ENCODE measurements at places on chromosomes 7 and 10.
A peak's percentile ranks its signal among the peaks of the same experiment; 100 is the strongest.

DNA sequence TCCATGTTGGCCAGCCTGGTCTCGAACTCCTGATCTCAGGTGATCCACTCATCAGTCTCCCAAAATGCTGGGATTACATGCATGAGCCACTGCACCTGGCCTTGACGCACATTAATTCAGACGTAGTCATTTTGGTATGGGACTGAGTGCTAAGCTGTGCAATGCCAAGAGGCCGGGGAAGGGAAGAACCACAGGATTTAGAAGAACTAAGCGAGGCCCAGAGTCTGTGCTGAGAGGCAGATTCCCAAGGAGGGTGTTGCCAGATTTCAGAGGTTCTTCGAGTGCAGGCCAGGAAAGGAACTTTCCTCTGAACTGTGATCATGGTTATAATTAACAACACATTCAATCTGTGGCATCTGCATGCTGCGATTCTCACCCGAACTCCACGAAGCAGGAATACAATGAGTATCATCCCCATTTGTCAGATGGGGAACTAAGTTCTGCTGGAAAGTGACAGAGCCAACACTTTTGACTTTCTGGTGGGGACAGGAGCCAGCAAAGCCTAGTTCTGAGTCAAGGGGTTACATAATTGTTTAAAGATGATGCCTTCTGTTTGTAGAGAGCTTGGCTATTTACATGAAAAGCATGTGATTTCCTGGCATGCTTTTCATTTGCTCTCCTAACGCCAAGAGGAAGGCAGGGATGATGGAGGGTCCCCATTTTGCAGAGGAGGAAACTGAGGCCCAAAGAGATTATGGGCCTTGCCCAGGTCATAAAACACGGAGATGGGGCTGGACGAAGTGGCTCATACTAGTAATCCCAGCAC lies 6.2 kb upstream of the ZAN start:
- DNase-seq, result no peak

- DNase-seq, result no peak
Observed at GRCh38 chr10:78473006-78473405, 439.3 kb downstream of the RPS24 start.

- DNase-seq, result no peak
Observed at GRCh38 chr10:89894051-89894450, 192.7 kb downstream of the KIF20B start.

- DNase-seq, result peak; percentile 36
Observed at GRCh38 chr7:128209229-128210035, 31.6 kb upstream of the LEP start.

GRCh38 chr10:127346604-127347003 lies 150.2 kb upstream of the INSYN2A start:
- no peak for DNase-seq

- DNase-seq, result no peak
Observed at GRCh38 chr10:114795039-114795438, 26.5 kb upstream of the FHIP2A start.

- no peak for DNase-seq
Observed at GRCh38 chr10:49075743-49076142, 39.6 kb downstream of the VSTM4 start.

DNA sequence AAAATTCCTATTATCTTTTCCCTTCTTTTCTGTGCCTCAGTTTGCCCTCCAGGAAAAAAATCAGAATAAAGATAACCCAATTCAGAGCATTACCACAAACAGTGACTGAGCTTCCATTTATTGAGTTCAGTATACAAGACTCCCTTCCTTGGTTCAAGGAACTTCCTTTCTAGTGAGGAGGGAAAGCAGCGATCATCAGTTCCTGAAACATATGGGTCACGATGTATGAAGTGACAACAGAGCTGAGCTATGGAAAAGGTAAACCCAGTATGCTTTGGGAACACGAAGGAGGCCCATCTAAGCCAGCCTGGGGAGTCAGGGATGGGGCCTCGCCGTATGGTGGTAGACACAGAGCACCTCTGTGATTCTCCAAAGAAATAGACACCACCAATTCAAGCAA lies 15.8 kb downstream of the C10orf71 start:
- no peak for DNase-seq

DNA sequence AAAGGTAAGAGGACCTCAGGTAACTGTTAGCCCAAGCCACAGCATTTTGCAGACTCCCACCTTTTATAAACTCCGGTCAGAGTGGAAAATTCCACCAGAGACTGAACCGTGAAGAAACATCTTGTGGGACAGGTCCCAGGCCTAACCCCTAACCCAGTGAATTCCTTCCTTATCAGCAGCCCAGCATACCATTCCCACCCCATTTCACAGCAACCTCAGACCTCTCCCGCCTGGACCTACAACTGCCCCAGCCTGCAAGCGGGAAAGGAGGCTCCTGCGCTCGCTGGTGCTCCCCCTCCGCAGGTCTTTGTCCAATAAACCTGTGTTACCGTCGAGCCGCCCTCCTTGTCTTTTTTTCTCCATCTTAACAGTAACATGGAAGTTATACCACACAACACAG lies 736.6 kb downstream of the MAGI2 start:
- DNase-seq, result no peak

DNA sequence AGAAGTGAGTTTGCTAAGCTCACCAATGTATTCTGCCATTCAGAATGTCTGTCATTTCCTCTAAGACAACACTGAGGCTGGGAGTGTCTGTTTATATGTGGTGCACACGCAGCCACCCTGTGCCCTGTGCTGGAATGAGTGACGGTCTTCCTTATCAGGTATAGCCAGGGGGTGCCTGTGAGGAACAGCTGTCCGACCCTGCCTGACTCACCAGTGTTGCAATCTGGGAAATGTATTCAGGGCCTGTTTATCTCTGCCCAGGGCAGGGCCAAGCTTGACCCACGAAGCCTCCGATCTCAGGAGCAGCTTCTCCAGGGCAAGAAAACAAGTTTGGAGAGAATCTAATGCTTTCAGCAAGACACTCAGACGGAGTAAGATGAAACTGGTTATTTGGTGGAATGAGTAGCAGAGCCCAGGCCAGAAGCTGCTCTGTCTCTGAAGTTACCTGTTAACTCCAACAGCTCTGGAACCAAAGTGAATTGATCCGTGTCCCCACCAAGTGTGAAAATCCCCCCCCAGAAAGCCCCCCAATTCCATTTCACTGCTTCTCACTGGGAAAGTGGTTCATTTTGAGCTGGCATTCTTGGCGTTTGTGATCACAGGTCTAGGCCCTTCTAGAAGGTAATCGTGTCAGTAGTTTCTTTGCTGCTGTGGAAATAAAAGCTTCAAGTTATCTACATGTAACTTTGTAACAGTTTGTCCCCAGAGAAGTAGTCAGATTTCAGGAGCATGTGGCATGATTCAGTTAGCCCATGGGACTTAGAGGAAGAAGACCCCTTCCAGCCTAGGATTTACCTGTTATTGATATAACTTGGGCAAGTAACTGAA lies 6.1 kb upstream of the UBE2H start:
- no peak for DNase-seq

GRCh38 chr7:110772615-110773014 lies 318.3 kb upstream of the LRRN3 start:
- DNase-seq, result no peak

GRCh38 chr7:29202651-29203069 lies 8.1 kb downstream of the CHN2 start:
- no peak for DNase-seq

DNA sequence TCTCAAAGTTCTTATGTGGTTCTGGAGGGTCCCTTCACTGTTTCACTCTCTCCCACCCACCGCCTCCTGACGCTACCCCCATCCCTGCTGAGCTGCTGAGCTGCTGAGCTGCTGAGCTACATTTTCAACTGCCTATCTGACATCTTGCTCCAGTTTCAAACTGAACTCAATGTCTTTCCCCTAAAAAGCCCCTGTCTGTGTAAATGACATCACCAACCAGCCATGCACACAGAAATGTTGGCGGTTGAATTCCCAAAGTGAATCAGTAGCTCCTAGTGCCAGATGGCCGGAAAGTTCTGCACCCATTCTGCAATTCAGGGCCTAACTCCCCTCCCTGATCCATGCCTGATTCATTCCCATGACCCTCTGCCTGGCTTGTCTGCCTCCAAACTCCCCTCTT lies 71.2 kb downstream of the WNT2 start:
- DNase-seq, result no peak

DNA sequence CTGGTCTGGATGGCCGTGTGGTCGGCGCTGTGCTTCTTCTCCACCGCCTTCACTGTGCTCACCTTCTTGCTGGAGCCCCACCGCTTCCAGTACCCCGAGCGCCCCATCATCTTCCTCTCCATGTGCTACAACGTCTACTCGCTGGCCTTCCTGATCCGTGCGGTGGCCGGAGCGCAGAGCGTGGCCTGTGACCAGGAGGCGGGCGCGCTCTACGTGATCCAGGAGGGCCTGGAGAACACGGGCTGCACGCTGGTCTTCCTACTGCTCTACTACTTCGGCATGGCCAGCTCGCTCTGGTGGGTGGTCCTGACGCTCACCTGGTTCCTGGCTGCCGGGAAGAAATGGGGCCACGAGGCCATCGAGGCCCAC lies 1.1 kb downstream of the FZD9 start:
- no peak for DNase-seq

GRCh38 chr10:105288026-105288425 lies 646.9 kb downstream of the SORCS3 start:
- DNase-seq, result no peak

DNA sequence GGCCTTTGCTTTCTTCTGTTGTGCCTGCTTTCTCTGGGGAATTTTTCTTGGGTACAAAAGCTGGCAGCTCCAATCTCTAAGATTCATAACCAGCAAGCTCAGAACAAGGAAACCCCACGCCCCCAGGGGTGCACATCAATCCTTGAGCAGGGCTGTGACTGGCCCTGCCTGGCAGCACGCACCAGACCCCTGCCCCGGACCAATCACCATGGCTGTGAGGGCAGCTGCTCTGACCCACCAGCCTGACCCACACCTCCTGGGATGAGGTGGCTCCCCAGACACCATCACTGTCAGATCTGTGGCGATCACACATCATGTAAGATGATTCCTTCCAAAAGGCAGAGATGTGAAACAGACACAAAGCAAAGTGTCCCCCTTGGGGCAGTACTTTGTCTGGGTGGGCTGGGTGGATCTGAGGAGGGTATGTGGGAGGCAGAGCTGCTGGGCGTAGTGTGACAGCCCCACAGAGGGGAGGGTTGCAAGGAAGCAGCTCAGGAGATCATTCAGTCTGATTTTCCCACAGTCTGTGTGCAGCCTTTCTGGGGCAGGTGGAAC lies 175.5 kb upstream of the SHH start:
- DNase-seq, result no peak

DNA sequence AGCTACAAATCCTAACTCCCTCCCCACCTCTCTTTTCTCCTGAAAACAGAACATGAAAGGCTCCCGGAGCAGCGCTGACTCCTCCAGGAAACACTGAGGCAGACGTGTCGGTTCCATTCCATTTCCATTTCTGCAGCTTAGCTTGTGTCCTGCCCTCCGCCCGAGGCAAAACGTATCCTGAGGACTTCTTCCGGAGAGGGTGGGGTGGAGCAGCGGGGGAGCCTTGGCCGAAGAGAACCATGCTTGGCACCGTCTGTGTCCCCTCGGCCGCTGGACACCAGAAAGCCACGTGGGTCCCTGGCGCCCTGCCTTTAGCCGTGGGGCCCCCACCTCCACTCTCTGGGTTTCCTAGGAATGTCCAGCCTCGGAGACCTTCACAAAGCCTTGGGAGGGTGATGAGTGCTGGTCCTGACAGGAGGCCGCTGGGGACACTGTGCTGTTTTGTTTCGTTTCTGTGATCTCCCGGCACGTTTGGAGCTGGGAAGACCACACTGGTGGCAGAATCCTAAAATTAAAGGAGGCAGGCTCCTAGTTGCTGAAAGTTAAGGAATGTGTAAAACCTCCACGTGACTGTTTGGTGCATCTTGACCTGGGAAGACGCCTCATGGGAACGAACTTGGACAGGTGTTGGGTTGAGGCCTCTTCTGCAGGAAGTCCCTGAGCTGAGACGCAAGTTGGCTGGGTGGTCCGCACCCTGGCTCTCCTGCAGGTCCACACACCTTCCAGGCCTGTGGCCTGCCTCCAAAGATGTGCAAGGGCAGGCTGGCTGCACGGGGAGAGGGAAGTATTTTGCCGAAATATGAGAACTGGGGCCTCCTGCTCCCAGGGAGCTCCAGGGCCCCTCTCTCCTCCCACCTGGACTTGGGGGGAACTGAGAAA lies 30.4 kb downstream of the PFKFB3 start:
- no peak for DNase-seq

DNA sequence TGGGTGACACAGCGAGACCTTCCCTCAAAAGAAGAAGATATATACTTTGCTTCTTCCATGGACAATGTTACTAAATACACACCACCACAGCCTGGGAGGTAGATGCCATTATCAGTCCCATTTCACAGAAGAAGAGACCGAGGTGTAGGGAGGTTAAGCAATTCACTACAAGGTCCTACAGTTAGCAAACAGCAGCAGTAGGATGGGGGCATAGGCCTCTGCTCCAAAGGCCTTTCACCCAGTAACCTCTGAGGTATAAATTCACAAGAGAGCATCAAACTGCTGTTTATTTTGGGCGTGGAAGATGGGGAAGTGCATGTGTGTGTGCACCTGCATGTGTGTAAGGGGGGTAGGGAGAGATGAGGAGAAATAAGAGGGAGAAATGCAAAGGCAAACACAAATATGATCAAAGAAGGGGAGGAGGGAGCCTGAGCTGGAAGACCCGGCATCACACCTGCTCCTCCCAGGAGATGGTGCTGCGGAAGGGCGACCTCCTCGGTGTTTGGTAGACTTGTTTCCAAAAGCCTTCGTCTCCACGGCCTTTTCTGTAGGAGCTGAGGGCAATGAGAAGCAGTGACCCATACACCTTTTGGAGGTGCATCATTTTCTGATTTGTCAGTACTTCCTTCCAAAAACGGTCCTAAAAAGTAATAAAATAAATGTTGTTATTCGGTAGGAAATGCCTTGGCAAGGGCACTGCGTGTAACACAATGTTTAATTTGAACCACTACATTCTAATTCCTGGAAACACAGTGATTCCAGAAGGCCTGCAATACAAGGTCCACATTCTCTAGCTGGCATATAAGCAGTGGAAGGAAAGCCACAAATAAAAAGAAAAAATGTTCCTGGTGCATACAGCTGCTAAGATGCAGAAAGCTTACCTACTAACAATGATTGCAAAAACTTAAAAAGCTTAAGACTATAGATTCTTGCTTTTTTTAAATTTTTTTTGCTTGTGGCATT lies 25.9 kb upstream of the ACSL5 start:
- DNase-seq, result no peak

- no peak for DNase-seq
Observed at GRCh38 chr7:47392241-47392759, 189.6 kb downstream of the TNS3 start.

GRCh38 chr7:96241855-96242254 lies 80.0 kb downstream of the SLC25A13 start:
- no peak for DNase-seq

- no peak for DNase-seq
Observed at GRCh38 chr7:136016649-136017395, 39.7 kb upstream of the MTPN start.

GRCh38 chr10:114571316-114571999 lies 86.6 kb downstream of the ABLIM1 start:
- DNase-seq, result no peak

DNA sequence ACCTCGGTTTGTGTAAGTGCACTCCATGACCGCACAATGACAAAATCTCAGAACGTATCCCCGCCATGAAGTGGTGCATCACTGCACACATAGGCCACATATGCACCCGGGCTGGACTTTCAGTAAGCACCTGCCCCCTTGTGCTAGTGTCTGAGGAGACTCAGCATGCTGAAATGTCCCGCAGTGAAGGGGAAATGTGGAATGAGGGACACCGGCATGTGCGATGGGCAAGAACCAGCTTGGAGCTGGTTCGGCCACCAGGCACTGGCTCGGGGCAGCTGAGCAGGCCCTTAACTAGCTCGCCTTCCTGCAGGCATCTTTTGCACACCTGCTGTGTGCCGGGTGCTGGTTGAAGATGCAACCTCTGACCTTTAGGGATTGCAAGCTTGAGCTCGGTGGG lies 49.8 kb upstream of the TNS3 start:
- DNase-seq, result no peak

GRCh38 chr10:82544377-82544776 lies 669.4 kb downstream of the NRG3 start:
- no peak for DNase-seq

Data from NCI-H2171 (cell line).